ENCODE measurements at places on chromosomes 1 and 21. TPM values are rescaled to one million over a fixed set of nuclear protein-coding genes. Genes with fewer than 3 reads are reported as not detected.

Gene DDR2
- 55.4 TPM for polyA plus RNA-seq

Gene TDRKH
- polyA plus RNA-seq = 1.9 TPM

Gene AMY1B
- not detected for polyA plus RNA-seq

Gene WDR64
- not detected for polyA plus RNA-seq

DNA sequence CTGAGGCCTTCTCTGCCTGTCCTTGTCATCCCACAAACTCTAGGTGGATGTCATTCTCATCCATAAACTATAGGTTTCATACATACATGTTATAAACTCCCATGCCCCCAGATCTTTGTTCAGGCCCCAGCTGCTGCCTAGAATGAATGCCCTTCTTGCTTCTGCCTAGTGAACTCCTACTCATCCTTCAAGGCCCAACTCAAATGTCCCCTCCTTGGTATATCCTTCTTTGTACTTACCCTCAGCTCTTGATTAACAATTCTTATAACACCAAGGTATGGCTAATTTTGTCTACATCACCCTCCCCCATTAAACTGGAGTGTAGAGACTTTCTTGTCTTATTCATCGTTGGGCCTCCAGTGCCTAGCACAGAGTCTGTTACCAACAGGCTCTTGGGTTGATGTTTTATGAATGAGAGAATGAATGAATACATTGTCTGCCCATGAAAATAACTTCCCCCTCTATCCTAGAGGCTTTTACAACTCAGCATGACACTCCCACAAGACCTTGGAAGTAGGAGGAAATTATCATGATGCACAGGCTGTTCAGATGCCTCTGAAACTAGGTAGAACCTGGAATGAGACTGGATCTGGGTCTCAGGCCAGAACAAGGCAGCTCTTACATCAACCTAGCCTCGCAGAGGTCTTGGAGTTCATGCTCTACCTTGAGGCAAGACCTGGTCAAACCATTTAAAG, 26.9 kb downstream of the EPHB2 start:
- H3K27me3 ChIP-seq = no peaks in the 10 kb centered on the region
- peaks cover 19% of the 10 kb centered on the region for H3K4me1 ChIP-seq
- no peak for DNase-seq
- H3K4me3 ChIP-seq = no peak overlapping the region
- H3K27ac ChIP-seq = 0 out of 2 replicates have a peak overlapping the region, but pooled peaks have one; percentile 93

DNA sequence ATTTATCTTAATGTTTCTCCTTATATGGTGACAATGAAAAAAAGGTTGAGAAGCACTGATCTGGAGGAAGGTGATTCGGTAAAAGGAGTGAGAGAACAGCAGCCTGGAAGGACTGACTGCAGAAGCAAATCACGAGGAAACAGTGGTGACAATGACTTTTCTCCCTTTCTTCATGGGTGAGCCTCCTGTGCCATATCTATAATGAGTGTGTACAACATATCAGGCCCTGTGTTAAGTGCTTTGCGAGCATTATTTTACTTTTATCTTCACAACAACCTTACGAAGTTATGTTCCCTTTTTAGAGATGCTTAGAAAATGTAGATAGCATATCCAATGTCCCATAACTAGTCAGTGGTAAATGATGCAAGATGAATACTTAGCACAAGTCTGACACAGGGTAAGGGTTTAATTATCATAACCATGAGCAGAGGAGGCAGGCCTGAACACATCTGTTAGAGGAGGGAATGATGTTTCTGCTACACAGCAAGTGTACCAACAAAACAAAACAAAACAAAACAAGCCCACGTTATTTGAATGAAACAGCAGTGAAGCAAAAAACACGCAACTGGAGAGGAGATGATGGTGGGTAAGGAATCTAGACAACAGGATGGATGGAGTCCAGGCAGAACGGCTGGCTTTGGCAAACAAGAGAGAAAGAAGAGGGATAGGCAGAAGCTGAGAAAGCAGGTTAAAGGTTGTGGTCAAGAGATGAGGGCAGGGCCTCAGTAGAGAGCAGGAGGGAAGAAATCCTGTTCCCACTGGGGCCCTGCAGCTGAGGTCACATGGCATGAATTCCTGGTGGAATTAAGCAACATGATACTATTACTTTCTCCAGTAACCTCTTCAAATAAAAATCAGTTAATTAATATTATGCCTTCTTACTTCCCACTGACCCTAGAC, 29.6 kb downstream of the GNG12 start:
- no peaks in the 10 kb centered on the region for H3K27me3 ChIP-seq
- DNase-seq = no peak
- H3K27ac ChIP-seq = no peak overlapping the region
- H3K4me1 ChIP-seq = no peaks in the 10 kb centered on the region
- no peak overlapping the region for H3K4me3 ChIP-seq

- peaks cover 2% of the 10 kb centered on the region for H3K4me1 ChIP-seq
- H3K27me3 ChIP-seq = no peaks in the 10 kb centered on the region
- no peak overlapping the region for H3K27ac ChIP-seq
- no peak overlapping the region for H3K4me3 ChIP-seq
These were observed 28.4 kb downstream of the TOMM20 start for GRCh38 chr1:235100194-235100772.

Gene LCE2A
- polyA plus RNA-seq = not detected

DNA sequence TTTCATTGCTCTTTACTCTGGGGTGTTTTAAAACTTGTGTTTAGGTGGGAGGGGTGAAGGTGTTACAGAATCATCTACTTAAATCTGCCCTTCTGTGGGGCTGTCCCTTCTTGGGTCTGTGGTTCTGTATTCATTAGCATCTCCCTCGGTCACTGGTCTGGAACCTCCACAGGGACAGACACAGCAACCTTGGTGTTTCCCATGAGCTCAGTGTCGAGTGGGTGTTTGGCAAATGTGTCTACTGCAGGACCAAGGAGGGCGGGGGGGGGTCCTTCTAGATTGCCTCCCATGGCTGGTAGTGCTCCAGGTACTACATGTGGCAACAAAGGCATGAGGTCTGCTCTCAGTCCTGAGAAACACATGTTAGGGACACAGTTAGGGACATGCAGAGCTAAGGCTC, 273.4 kb downstream of the PCP4 start:
- no peaks in the 10 kb centered on the region for H3K36me3 ChIP-seq
- no peaks in the 10 kb centered on the region for H3K4me1 ChIP-seq
- no peak for DNase-seq
- H3K27me3 ChIP-seq = no peaks in the 10 kb centered on the region
- no peak overlapping the region for H3K4me3 ChIP-seq

Gene FMOD
- polyA plus RNA-seq = not detected

GRCh38 chr21:28916150-28916893, 76.4 kb downstream of the LTN1 start:
- no peak overlapping the region for H3K4me3 ChIP-seq
- no peaks in the 10 kb centered on the region for H3K27me3 ChIP-seq
- no peaks in the 10 kb centered on the region for H3K4me1 ChIP-seq

- H3K4me1 ChIP-seq = no peaks in the 10 kb centered on the region
- H3K36me3 ChIP-seq = no peaks in the 10 kb centered on the region
- no peaks in the 10 kb centered on the region for H3K27me3 ChIP-seq
- DNase-seq = no peak
- no peak overlapping the region for H3K27ac ChIP-seq
These were observed 74.6 kb upstream of the KCND3 start for GRCh38 chr1:112063781-112064728.

Gene LEFTY1
- polyA plus RNA-seq = 0.07 TPM

Gene FBXO2
- 17.0 TPM for polyA plus RNA-seq

GRCh38 chr21:29658177-29658933, 281.4 kb downstream of the GRIK1 start:
- DNase-seq = no peak
- H3K36me3 ChIP-seq = no peaks in the 10 kb centered on the region
- no peak overlapping the region for H3K27ac ChIP-seq
- no peaks in the 10 kb centered on the region for H3K27me3 ChIP-seq
- no peak overlapping the region for H3K4me3 ChIP-seq
- H3K4me1 ChIP-seq = peaks cover 10% of the 10 kb centered on the region

DNA sequence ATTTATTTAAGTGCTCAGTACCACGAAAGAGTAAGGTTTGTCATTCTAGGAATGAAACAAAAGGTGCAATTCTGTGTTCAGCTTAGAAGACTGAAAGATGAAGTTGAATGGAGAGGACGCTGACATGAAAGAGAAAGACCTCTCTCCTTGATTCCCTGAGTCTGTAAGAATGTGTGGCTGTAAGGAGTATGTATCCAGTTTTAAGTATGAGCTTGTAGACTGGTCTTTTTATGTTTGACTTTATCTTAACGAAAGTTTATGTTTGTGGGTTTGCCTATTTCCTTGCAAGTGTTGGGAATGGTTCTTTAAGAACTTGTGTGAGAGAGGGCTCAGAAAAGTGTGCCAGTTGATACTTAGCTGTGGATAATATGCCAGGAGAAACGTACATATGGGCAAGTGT, 1.4 kb downstream of the CHD1L start:
- peak overlapping the region; percentile 85 for H3K27ac ChIP-seq
- DNase-seq = no peak
- H3K36me3 ChIP-seq = no peaks in the 10 kb centered on the region
- H3K4me1 ChIP-seq = peaks cover 19% of the 10 kb centered on the region
- peak overlapping the region; percentile 75 for H3K4me3 ChIP-seq

GRCh38 chr1:30299393-30299792, 424.0 kb downstream of the MATN1 start:
- H3K36me3 ChIP-seq = no peaks in the 10 kb centered on the region
- H3K4me1 ChIP-seq = peaks cover 4% of the 10 kb centered on the region
- no peak overlapping the region for H3K4me3 ChIP-seq

DNA sequence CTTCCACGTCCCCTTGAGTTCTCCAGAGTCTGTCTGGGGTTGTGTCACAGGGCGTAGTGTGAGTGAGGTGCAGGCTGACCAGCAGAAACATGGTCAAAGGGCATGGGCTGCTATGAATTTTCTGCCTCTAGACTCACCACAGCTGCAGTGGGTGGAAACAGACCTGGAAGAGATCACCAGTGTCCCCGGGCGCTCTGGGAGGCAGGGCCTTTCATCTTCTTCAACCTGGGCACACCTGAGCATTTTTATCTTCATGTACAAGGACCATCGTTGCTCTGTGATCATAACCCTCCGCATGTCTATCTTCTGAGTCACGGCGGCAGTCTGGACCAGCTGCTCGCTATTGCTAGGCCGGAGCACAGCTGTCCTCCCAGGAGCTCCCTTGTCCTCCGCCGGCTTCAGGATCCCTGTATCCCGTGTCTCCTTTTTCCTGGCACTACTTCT, 29.6 kb downstream of the DEGS1 start:
- H3K36me3 ChIP-seq = no peaks in the 10 kb centered on the region
- DNase-seq = no peak
- no peak overlapping the region for H3K4me3 ChIP-seq
- no peak overlapping the region for H3K27ac ChIP-seq
- H3K4me1 ChIP-seq = peaks cover 7% of the 10 kb centered on the region

Gene DCDC2B
- not detected for polyA plus RNA-seq

Gene DENND2C
- polyA plus RNA-seq = 0.03 TPM
